Left kidney (tissue), 8 donors: ENCODE measurements at places on chromosomes 11 and 22. TPM values are rescaled to one million over a fixed set of nuclear protein-coding genes. Genes with fewer than 3 reads are reported as not detected.
A peak's percentile ranks its signal among the peaks of the same experiment; 100 is the strongest.

- DNase-seq: no peak
Observed at GRCh38 chr22:32555581-32555980, 81.0 kb downstream of the FBXO7 start.

- DNase-seq: no peak
Observed at GRCh38 chr22:48863965-48864528, 963.6 kb downstream of the BRD1 start.

DNA sequence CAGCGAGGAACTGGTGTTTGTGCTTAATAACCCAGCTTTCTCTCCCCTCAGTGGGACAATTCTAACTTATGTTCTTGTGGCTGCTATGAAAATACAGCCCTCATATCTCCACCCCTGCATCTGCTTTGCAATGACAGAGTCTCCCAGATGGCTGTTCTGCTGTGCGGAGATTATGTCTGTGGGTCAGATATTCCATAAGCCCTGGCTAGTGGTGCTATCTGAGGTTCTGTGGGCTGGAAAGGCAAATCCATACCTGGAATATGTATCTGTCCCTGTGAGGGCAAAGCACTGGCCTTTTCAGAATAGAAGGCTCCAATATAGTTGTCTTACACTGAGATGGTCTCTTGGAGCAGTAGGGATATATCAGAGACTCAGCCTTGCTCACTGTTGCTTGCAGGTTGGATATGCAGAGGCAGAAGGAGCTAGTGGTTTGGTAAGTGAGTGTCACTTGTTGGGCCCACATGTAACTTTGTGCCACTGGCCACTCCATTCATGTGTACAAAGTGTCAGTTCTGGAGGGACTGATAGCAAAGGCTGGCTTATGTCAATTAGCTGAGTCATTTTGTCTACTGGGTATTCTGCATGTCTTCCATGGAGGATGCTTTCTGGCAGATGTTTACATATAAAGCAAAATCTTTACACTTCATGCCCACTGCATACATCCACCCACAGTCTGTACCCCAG is 246.6 kb downstream of the FAM76B start:
- no peak for DNase-seq

DNA sequence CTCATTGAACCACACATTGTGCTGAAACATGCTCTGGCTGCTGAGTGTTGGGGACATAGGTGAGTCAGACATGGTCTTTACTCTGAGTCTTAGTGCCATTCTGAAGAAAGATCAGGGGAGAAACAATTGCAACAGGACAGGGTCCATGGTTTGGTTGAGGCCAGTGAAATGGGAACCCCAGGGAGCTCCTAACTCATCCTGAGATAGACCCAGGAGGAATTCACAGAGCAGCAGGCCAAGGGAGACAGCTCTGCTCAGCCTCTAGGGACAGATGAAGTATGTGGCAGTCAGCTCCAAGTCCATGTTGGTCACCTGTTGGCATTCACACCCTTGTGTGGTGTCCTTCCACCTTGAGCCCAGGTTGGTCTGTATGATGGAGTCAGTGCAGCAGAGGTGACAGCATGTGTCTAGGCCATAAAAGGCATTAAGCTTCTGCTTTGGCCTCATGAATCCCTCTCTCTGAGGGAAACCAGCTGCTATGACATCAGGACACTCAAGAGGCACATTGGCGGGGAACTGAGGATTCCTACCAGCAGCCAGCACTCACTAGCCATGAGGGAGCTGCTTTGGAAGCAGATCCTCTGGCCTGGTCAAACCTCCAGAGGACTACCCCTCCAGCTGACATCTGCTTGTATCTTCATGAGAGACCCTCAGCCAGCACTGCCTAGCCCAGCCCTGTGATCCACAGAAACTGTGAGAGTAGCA is 50.3 kb upstream of the MYEOV start:
- no peak for DNase-seq

DNA sequence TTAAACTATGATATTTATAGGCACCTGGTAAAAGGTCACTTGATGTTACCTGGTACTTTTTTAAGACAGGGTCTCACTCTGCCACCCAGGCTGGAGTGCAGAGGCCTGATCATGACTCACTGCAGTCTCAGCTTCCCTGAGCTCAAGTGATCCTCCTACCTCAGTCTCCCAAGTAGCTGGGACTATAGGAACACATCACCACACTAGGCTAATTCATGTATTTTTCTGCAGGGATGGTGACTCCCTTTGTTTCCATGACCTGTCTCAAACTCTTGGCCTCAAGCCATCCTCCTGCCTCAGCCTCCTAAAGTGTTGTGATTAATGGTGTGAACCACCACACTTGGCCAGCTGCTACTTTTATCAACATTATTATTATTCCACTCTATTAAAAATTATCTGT is 47.6 kb downstream of the OR4C45 start:
- DNase-seq: no peak

DNA sequence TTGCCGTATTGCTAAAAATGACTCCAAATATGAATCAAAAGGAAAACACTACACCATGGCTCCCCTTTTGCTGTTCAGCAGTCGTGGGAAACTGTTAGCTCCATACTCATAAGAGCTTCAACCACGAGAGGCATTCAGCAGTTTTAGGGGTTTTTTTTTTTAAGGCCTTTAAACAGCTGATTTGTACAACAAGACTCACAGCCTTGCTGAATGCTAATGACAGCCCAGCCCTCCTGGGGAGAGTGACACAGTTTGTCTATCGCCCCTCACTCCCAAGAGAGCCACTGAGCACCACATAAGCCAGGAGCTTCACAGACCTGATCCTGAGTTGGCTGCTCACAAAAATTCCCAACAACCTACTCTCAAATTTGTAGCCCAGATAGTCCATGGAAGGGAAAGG is 32.4 kb downstream of the GALNT18 start:
- DNase-seq: no peak

- no peak for DNase-seq
Observed at GRCh38 chr22:32692371-32692770, 109.1 kb upstream of the TIMP3 start.

GRCh38 chr11:92130421-92130831 is 94.2 kb upstream of the FAT3 start:
- no peak for DNase-seq

DNA sequence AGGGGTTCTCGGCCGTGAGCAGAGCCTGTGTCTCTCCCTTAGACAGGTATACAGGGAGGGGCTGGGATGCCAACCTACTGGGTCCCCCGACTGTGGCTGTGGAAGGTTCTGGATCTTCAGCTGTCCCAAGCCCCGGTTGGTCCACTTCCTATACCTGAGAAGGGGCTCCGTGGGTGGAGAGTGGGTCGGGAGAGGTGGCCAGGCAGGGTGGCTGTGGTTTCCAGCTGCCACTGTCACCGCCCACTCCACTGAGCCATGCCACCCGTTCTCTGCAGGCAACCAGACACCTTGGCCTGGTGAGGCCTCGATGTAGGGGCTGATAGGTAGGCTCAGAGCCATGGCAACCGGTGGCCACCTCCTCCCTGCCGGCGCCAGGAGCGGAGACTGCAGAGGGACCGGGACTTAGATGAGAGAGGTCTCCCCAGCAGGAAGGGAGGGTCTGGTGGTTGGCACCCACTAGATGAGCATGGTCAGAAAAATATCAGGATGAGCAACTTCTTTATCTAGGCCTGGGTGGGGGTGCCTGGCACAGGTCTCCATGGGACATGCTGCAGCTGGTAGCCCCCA is 53.8 kb downstream of the TRIOBP start:
- no peak for DNase-seq

GRCh38 chr11:26904801-26905200 is 89.1 kb upstream of the FIBIN start:
- no peak for DNase-seq

DNA sequence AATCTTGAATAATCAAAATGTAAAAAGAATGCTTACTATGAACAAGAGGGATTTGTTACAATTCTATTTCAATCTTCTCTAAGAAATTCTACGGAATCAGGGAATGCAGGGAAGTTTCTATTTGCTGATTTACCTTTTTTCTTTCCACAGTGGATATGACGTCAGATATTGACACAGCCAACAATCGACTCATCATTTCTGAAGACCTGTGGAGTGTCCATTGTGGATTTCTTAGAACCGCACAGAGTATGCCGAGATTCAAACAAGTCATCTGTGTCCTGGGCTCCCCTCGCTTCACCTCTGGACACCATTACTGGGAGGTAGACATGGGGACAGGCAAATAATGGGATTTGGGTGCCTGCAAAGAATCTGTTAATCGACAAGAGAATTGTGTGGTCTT is 4.1 kb upstream of the RFPL1 start:
- DNase-seq: no peak

DNA sequence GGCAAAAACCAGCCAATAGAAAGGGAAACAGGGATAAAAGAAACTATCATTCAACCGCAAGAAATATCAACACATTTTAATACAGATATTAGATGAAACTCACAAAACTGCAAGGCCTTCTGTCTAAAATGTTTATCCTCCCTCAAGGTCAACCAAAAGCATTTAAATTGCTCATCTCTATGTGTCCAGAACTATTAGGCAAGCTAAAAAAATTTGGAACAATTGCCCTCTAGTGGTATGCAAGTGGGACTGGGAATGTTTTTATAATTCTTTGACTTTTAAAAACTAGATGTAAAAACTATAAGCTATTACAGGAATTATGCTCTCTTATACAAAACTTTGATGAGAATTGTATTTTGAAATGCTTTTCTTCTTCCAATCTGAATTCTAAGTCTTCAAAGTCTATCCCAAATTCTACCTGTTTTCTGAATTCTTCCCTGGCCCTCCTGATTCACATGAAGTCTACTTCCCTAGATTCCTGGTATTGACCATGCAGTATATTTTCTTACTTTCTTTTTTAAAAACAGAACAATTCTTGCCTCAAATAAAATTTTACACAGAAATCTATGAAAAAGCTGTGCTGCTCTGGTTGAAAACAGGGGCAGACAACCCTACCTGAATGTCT is 4.9 kb downstream of the CWC15 start:
- DNase-seq: peak; percentile 7

Gene IGSF9B
- polyA plus RNA-seq: 8.3 TPM

Gene FAM118A
- polyA plus RNA-seq: 33.1 TPM

Gene NNMT
- 0.48 TPM for polyA plus RNA-seq

DNA sequence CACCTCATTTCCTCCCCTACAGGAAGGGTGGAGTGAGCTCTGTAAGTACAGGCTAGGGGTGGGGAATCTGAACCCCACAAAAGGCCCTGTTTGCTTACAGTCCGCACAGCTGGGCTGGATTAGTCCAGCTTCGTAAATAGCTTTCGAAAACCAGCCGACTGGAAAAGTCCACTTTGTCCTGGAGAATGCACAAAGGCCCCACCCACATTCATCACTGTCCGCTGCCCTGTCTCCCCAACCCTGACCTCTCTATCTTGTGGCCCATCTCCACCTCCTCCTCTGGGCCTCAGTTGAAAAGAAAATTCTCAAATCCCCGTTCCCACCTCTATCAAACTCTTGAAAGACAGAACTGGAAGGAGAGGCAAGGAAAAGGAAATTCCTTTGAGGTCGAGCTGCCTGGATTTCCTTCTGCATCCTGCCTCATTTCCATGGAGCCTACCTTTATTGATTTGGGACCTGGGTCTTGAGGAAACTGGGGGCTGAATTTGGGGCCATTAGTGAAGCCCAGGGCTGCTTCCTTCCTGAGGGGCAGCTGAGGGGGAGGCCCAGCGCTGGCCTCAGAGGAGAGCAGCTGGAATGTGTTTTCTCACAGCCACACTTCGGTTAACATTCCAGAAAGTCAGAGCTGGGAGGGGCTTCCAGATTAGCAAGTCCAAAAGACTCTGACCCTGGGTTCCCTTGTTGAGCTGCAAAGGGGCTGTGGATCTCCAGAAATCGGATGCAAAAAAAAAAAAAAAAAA is 147.6 kb downstream of the FBXO7 start:
- peak; percentile 93 for DNase-seq

GRCh38 chr11:37372667-37373066 is 774.6 kb upstream of the RAG2 start:
- no peak for DNase-seq

- no peak for DNase-seq
Observed at GRCh38 chr11:46100670-46101069, 20.6 kb downstream of the PHF21A start.

GRCh38 chr11:83041126-83041525 is 30.6 kb downstream of the RAB30 start:
- DNase-seq: no peak

GRCh38 chr22:17638182-17638431 is 450 bp upstream of the BCL2L13 start:
- no peak for DNase-seq

Gene APOBEC3G
- 5.2 TPM for polyA plus RNA-seq

DNA sequence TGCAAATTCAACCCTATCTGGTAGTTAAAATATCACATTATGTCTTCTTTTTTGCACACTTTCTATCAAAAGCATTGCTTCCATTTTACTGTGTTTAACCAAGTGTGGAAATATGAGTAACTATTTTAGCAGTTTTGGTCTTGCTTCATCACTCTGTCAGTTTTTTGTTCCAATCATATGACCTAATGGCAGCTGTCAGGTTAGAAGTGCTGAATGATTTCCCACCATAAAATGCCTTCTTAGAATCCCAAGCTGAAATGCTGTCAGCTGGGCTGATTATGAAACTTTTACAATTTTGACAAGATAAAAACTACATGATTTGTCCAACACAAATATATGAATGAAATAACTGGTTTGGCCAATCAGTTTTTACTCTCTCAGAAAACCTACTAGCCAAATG is 1654.6 kb upstream of the RAG2 start:
- no peak for DNase-seq

- no peak for DNase-seq
Observed at GRCh38 chr11:68828155-68828931, 13.4 kb downstream of the CPT1A start.

DNA sequence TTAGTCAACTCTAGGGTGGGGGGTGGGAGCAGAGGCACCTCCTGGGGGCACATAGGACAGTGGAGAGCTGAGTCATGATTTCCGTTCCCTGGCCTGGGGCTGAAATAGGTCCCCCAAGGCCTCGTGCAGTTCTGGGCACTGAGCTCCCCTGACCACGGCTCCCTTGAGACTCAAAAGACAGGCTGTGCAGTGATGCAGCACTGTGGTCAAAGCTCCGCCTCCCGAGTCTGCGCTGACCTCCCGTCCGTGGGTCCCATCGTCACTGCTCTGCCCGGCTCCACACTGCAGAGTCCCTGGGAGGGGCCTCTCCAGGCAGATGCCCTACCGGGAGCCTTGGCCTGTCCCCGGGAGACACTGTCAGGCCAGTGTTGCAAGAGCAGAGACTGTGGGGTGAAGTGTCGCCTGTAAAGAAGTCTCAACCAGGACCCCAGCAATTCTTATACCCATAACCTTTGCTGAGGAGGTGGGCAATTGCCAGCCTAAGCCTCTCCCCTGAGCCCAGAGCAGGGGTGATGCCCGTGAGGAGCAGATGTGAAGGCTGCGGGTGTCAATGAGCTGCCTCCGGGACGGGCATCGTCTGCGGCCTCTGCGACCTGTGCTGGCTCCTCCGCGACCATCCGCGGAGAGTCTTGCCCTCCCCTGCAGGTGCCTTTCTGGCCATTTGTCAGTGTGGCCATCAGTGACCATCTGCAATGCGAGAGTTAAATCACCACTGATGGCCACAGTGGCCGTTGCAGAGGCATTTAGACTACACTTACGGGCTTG is 877.3 kb downstream of the BRD1 start:
- no peak for DNase-seq

DNA sequence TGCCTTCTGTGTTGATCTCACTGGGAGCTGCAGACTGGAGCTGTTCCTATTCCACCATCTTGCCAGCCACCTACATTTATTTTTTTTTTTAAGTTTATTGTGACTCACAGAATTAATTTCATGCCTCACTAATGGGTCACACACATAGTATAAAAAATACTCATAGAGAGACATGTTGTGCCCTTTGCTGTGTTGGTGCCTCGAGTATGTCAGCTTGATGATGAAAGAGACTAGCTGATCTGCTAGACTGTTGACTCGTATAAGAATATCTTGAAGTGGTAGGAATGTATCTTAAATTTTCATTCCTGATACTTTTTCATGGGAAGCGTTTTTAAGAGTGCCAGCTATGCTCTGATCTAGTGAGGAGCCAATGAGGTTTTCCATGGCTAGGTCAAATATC is 28.6 kb upstream of the AMPD3 start:
- no peak for DNase-seq
